Stromal cell of bone marrow (primary cell): ENCODE measurements at places on chromosomes 2 and 18.
A peak's percentile ranks its signal among the peaks of the same experiment; 100 is the strongest.

- no peak for DNase-seq
Measured at GRCh38 chr2:58984731-58985130, 743.6 kb upstream of the FANCL start.

DNA sequence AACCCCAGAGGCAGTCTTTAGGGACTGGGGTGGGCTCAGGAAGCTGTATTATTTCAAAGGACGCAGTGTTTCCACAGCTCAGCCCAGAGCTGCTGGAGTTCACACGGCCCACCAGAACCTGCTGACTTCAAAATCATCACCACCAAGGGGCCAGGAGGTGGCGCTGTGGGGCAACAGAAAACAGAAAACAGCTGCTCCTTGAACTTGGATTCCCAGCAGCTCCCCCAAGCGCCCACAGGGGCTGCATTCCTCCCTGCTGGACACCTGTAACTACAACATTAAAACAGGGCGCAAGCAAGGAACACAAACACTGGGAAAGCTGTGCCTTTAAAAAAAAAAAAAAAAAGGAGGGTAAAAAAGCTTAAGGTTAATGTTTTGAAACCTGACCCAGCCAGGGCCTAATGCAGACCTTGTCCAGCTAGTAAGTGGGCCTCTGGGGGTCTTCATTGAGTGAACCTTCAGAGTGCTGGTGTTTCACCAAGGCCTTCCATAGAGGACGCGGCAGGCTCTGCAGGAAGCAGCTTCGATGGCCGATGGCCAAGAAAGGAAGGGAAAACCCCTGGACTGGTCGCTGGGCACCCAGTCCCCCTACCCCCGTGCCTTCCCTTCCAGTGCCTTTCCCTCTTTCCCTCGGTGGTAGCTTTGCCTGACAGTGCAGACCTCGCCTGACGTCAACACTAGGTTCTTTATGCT is 25.9 kb downstream of the MLPH start:
- DNase-seq: peak; percentile 72

DNA sequence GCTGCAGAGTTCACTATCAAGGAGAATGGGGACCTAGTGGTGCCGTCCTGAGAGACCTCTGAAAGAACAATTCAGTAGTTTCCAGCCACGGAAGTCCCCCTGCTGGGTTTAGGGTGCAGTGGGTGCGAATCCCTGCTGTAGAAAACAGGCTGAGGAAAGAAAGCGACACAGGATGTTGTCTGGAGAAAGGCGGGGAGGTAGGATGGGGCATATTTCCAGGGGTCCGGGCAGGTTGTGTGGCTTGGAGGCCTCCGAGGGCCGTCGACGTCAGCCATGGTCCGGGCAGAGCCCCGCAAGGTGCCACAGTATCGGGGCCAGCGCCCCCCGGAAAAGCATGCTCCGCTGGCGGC is 807 bp upstream of the CREB1 start:
- DNase-seq: no peak

DNA sequence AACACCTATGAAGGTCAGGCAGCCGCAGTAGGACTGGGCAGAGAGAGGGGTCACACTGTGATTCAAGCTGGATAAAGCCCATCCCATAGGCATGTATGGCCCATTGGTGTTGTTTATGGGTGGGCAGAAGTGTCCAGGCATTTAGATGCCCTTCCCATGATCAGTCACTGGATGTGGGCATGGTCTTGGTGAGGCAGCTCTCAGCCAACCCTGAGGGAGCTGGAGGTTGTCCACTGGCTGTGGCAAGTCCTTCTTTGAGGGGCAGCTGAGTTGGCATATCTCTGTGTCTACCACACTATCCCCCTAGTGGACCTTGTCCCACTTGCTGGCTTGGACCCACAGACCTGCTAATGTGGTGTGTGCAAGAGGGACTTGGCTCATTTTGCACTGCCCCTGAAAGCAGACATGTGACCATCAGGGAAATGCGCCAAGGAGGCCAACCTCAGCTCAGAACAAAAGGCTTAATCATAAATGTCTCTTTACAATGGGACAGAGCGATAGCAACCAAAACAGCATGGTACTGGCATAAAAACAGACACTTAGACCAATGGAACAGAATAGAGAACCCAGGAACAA is 82.0 kb downstream of the TMEM17 start:
- no peak for DNase-seq

GRCh38 chr2:176488431-176488830 is 219.2 kb downstream of the MTX2 start:
- DNase-seq: no peak

- DNase-seq: peak; percentile 33
Measured at GRCh38 chr2:173979751-173980351, 14.7 kb upstream of the SP3 start.

GRCh38 chr2:69501301-69501700 is 64.1 kb upstream of the NFU1 start:
- DNase-seq: no peak

GRCh38 chr2:208792766-208793165 is 386.2 kb downstream of the PTH2R start:
- no peak for DNase-seq

DNA sequence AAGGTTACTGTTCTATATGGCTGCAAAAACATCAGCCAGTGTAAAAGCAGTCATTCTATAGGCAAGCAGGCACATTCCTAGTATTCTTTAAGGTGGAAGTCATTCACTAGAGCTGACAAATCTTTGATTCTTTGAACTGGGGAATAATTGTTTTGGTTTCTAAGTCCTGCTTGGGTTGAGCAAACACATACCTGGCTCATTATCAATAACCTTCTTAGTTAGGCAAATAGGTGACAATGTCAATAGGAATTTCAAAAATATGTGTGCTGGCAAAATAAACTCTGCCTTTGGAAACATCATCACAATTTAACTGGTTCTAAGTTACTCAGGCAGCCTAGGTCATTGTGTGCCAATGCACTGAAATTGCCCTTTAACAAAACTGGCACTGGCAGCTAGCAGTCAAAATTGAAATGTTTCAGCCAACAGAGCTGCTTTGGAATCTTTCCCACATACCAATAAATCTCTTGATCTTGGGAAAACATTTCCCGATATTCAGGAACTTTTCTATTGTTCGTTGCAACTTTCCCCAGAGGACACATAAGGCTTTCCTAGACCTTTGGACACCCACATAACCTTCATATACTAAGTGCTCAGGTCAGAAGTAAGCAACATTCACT is 402.0 kb upstream of the MMADHC start:
- no peak for DNase-seq

DNA sequence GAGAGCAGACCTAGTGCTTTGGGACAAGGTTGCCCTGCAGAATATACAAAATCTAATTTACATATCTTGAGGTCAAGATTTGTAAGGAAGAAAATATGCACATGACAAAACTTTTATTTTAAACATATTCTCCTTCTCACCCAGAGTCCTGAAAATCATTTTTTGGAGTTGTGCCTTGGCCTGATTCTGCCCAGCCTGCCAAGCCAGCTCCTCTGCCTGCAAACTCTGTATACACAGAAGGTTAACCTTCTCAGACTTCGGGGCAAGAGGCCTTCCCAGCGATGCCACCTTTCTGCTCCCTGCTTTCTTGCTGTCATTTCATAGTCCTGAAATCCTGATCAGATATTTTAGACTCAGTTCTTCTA is 95.8 kb upstream of the CAVIN2 start:
- DNase-seq: no peak

DNA sequence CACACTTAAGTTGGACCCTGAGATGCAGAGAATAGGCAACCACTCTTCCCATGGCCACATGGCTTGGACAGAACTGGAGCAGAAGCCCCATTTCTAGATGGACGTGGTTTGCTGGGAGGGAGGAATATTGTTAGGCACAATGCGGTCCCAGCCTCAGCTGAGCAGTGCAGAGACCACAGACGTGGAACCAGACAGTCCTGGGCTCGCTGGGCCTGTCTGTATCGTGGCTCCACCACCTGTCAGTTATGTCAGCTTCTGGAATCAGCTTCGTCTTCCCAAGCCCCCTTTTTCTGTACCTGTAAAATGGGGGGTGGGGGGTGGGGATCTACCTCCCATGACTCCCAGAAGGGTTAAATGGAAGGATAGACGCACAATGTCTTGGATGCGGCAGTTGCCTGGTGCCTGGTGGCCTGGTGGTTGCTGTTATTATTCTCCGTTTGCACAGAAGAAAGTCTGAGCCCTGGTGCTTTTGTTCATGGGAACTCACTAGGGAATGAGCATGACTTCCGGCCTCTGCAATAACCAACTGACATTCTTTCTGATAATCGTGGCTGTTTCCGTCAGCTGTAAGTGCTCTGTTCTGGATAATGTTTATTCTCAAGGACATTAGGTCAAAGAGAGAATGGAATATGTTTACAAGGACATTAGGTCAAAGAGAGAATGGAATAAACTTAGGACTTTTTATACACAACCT is 31.4 kb downstream of the COLEC11 start:
- no peak for DNase-seq

DNA sequence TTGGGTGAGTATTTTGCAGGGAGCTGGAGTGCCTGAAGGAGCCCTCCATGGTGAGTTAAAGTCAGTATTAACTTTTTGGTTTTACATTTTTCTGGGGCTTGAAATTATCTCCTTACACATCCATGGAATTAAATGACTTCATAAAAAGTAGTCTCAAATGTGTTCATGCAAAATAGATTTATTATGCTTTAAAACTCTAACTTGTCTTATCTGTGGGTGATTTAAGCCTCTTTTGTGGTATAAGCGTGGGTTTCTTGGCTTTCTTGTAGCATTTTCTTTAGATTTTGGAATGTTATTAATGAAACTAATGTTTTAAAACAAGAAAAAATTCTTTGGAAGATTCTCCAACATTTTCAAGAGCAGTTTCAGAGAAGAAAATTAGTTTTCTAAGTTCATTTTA is 27.8 kb downstream of the NABP1 start:
- DNase-seq: no peak

DNA sequence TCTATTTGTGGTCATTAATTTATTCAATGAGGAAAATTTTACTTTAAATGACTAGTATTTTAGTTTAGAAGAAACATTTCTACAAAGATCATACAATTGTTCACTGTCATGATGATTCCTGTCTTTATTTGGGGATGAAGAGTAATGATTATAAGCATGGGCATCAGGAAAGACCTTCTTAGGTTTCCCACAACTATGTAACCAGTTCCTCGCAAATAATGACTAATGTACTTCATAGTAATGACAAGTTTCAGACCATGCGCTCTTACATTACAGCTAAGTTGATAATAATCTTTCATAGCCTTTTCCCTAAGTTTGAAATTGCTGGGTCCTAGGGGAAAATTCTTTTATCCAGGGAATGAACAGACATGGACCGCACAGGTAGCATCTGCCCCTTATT is 90.5 kb downstream of the MYO5B start:
- no peak for DNase-seq

- DNase-seq: no peak
Measured at GRCh38 chr2:136034629-136035028, 49.2 kb upstream of the DARS1 start.

GRCh38 chr2:40439473-40439872 is 12.4 kb downstream of the SLC8A1 start:
- no peak for DNase-seq

DNA sequence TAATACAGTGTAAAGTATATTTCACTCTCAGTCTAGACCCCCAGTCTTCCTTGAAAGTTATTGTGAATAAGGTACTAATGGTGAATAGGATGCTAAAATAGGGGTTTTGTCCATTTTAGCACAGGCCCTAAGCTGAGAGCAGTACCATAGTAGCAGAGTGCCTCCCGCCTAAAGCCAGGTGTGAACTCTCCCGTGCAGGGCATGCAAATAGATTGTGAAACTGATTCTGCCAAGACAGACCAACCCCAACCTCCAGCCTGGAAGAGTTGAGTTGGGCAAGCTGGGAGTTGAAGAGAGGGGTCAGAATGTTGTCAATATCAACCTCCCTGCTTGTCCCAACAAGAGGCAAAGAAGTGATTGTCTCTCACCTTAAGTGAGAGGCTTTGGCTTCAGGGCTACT is 97.4 kb upstream of the CYRIA start:
- no peak for DNase-seq

GRCh38 chr2:85134255-85134895 is 1.2 kb downstream of the TCF7L1 start:
- DNase-seq: no peak

DNA sequence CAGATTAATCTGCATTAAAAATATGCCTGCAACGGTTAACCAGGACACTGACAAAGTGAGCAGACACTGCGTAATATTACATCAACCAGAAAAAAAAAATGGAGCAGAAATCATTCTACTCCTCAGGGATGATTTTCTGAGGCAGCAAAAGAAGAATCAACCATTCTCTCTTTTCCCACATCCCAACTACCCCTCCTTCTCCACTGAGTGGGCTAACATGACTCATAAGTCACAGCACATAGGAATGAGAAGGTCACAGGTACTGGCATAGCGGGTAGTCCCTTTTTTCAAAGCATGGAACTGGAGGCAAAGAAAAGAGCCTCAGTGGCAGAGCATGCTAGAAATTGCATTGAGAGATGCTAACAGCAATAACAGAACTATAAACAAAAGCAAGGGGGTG is 54.3 kb upstream of the TSPYL6 start:
- DNase-seq: no peak

DNA sequence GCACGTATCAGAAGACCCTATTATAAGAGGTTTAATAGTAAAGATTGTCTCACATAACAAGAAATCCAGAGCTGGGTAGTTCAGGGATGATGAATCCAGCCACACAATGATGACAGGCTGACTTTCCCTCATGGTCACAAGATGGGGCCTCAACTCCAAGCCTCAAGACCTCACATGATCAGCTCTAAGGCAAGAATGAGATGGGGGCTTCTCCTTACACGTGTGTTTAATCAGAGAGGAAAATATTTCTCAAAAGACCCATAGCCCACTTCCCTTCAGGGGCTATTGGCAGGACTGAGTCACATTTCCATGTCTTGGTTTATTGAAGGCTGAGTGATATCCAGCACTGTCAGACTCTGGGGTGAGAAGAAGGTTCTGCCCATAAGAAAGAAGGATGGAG is 100.2 kb upstream of the FOSL2 start:
- DNase-seq: peak; percentile 53

DNA sequence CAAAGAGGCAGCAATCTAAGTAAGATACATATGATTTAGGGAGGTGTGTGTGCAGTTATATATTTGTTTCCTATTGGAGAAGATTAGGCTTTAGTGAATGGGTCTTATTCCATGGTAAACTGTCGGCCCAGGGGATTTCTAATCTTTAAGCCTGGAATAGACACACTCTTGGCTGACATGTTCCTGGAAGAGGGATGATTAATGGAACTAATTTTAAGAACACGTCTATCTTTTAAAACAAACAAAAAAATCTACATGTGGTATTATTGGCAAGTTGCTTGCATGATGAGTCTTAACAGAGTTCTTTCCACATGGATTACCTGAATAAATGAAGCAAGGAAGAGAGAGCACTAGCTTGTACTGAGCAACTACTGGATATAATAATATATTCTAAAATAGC is 114.2 kb upstream of the NT5C1B start:
- DNase-seq: no peak

GRCh38 chr2:159897720-159898119 is 99.7 kb upstream of the CD302 start:
- DNase-seq: no peak

GRCh38 chr18:49100226-49100968 is 149.6 kb upstream of the SMAD7 start:
- peak; percentile 70 for DNase-seq

DNA sequence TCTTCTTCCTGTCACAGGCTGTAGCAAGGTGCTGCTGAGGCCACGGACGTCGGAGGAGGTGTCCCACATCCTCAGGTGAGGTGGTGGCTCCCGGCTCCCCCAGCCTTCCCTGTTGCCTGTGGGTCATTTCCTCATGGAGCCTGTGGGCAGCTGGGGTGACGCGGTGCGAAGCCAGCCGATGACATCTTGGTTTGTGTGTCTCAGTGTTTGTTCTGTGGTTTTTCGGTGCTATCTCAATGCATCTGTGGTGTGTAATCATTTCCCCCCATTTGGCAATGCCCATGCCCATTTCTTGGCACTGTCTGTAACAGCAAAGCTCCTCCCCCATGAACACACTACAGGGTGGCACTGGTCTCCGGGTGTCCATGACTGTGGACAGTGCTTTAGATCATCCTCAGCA is 6.6 kb downstream of the D2HGDH start:
- no peak for DNase-seq
